ENCODE measurements at places on chromosomes 13 and 19.

DNA sequence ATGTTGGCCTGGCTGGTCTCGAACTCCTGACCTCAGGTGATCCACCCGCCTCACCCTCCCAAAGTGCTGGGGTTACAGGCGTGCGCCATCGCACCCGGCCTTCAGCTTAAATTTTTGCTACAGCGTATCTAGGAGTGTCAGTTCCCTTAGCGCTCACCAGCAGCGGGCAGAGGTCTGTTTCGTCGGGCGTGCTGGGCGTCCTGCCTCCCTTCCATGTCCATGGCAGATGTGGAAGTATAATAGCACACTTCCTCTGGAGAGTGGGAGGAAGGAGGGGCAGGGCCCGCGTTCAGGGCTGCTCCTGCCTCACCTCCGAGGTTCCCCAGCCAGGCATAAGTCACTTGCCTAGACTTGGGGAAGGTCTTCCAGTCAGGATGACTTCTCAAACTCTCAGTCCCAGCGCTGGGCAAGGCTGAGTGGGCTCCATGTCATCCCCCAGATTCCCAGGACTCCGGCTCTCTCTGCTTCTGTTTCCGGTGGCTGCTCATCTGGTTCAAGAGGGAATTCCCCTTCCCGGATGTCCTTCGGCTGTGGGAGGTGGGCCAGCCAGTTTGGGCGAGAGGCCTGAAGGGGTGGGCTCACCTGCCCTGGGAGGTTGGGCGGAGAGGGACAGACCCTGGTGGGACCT is 9.5 kb downstream of the IL4I1 start:
- no peak for DNase-seq

- no peak for DNase-seq
Observed at GRCh38 chr13:96533408-96533807, 443.5 kb downstream of the HS6ST3 start.

DNA sequence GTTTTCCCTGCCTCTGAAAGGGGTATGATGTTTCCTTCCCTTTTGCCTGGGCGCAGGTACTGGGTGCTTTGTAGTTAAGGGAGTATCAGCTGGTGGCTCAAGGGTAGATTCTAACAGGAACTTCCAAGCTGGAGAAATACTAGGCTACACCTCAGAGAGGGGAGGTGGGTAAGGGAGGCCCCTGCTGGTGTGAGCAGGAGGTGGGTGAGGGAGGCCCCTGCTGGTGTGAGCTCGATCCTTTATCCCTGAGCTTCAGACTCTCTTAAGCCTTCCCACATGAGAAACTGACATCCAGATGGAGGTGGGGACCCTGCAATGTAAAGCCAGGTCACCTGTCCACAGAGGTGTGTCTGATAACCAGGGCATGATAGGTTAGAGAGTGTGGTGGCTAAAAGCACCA is 32.1 kb downstream of the CYP2B6 start:
- DNase-seq, result no peak

DNA sequence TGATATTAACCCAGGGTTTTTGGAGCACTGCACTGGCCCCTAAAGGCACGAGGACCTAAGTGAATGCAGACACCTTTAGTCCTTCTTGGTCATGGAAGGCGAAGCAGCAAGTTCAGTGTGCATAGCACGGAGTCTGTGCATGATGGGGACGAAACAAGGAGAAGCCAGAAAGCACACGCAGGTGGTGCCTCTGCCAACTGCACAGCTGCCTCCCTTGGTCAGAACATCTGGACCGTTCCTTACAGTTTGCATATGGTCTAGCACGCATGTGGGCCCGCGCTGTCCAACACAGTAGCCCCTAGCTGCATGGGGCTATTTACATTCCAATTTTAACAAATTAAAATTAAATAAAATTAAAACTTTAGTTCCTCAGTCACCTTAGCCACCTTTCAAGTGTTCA is 44.0 kb downstream of the FLT3 start:
- DNase-seq, result no peak

- no peak for DNase-seq
Observed at GRCh38 chr13:30608364-30608763, 9.4 kb upstream of the USPL1 start.

GRCh38 chr19:55619286-55619685 is 5.1 kb downstream of the ZNF784 start:
- no peak for DNase-seq

GRCh38 chr13:46569456-46569855 is 16.5 kb downstream of the LRCH1 start:
- DNase-seq, result no peak

DNA sequence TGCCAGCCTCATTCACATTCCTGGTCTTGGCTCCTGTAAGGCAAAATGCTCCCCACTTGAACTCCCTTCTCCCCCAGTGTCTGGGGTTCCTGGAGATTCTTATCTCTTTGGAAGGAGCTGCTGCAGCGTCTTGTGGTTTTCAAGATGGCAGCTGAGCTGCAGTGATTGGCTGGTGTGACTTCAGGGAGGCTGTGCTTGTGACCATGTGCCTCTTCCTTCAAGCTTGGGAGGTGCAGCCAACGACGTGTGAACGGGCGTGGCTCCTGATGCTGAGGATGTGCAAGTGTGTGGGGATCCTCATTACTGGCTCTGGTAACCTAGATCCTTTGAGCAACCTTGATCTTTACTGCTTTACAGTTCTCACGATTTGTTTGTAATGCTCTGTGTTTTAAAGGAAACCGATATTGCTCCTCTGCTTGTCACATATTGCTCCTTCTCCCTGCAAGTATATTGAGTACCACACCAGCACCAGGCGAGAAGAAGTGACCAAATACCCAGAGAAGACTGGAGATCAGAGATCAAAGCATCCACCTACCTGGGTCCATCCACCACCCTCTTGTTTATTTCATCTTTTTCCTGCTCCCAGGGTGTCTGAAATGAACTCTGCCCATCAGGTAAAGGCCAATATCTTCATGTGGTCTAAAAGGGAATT is 208.5 kb downstream of the FGF9 start:
- DNase-seq, result no peak

DNA sequence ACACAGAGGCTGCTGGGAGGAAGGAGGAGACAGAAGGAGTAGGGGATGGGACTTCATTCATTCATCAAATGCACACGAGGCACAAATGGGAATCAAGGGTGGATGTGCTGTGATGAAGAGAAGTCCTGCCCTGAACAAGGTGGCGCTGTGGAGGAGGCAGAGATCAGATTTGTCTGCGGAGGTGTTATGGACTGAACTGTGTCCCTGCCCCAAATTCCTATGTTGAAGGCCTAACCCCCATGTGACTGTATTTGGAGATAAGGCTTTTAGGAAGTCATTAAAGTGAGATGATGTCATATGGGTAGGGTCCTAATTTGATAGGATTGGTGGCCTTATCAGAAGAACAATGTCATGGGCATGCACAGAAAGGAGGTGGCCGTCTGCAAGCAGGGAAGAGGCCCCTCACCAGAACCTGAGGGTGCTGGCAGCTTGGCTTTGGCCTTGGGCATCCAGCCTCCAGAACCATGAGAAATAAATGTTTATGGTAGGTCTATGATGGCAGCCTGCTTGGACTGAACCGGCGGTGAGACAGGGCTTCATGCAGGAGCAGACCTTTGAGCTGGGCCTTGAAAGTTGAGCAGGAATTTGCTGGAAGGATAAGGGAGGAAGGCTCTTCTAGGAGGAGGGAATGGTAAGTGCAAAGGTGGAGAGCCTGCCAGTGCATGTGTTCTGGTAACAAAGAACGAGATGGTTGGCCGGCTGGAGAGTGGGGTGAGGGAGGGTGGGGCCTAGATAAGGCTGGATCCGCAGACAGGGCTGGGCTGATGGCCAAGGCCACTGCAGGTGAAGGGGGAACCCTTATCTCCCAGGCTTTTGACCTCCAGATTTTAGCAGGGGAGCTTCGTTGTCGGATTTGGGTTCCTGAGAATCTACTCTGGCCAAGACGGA is 2.7 kb upstream of the CEBPA start:
- DNase-seq, result peak; percentile 8

DNA sequence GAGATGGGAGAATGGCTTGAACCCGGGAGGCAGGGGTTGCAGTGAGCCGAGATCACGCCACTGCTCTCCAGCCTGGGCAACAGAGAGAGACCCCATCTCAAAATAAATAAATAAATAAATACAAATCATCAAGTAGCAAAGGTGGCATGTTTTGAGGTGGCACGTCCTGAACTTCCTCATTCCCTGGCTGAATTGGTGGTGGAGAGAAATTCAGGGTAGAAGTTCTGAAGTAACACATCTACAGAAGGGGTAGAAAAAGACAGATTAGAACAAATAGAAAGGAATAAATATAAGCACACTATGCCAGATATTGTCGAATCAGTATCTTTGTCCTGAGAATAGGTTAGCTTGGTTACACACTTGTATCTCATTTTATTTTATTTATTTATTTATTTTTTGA is 6.3 kb downstream of the IFI30 start:
- no peak for DNase-seq

- no peak for DNase-seq
Observed at GRCh38 chr13:25847635-25848626, 203.9 kb downstream of the SHISA2 start.

DNA sequence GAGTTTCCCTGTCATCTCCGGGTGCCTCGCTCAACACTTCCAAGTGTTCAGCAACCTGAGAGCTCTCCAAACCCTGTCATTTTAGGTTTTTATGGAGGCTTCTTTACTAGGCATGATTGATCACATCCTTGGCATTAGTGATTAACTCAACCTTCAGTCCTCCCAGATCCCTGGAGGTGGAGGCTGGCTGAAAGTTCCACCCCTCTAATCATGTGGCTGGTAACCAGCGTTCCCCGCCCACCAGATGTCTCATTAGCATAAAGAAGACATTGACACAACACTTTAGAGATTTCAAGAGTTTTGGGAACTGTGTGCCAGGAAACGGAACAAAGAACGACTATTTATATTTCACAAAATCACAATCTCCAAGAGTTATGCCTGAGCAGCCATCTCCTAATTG is 71.1 kb upstream of the RGCC start:
- DNase-seq, result no peak

- DNase-seq, result no peak
Observed at GRCh38 chr13:98309569-98310335, 132.7 kb upstream of the RNF113B start.

DNA sequence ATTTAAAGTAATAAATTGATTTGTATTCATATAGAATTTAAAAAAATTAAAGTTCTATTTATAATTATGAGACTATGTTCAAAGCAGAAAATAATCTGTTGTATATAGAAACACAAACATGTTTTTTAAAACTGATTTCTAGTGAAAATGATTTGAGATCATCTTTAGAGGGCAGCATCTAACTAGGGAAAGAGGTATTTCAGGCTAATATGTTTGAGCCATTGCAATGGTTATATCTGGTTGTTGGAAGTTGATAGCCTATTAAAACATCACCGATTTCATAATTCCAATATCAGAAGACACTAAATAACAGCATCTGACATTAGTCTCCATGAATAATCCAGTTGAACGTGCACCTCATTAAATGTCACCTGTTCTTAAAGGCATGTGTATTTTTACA is 79.8 kb upstream of the SLITRK6 start:
- DNase-seq, result no peak

DNA sequence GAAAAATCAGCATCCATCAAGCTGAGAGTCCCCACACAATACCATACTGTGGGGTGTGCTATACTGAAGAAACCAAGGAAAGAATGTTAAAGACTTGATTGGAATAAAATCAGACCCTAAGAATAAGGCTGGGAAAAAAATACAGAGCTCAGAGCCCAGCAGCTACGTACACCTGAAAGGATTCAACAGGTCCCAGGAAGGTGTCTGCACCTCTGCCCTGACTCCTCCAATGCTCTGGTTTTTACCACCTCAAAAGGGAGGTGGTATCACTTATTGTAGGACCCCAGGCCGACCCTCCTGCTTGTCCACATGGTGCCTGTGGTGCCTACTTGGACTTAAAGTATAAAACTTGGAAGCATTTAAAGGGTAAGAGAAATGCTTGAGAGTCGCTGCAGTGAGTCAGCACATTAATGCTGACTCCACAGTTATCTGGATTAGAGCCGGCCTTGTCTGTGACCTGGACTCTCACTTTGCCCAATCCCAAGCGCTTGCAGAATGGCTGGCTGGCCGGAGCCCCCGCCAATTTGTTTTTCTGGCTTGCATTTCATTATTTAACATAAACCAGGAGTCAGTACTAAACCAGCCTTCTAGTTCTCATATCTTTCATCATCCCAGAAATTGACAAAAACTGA is 110.1 kb downstream of the FGF14 start:
- DNase-seq, result no peak

DNA sequence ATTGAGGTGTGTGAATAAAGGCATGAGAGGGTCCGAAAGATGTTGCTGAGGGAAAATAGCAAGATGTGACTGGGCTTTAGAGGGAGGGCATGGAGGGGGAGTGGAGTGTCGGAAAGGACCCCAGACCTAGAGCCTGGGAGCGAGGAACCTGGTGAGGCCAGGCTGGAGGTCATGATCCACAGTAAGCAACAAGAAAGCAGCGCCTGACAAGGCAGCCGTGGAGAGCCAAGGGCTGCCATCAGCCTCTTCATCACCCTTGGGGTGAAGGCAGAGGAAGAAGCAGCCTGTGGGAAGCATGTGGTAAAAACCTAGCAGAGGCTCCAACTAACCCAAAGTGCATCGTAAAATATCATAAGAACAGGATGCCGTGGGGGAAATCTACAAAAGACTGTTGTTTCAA is 162.8 kb upstream of the SOX1 start:
- DNase-seq, result no peak

DNA sequence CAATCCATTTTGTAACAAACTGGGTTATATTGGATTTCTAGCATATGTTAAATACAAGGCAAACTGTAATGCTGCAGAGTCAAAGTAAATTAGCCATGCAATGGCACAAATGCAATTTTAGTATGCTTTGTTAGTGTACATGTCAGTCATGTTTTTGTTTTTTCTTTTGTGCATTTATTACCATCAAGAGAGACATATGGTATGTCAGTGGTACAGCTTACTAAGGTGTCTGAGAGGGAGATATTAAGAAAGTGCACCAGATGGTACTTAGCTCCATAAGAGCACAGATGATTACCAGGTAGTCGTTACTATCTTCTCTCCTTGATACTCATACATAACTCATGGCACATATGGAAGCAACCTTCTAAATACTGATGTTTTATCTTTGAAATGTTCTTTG is 550.3 kb downstream of the GPC5 start:
- no peak for DNase-seq

DNA sequence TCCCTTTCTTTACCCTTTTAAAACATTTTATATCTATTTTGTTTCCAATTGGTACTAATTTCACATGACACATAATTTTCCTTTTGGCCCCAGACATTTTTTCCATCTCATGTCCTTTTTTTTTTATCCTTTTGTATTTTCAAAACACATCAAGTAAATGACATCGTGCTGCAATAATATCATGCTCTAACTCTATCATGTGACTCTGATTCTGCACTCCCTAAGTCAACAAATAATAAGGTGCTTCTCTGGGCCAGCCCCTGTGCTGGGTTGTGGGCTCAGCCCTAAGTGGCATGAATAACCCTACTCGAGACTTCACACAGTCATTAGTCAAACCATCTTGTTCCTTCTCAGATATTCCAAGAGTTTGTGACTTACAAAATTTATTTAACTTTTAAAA is 21.7 kb downstream of the NALCN start:
- no peak for DNase-seq

DNA sequence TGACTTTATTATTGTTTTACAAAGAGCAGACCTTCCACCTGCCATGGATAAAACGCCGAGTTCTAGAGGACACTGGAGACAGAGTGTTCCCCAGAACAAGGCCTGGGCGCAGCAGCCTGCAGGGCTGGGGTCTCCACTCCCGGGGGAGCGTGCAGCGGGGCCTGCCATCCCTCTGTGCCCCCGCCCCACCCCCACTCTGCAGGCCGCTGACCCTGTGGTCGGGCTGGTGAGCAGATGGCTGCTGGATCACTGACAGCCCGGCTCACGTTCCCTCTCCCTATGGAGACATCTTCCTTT is 8.6 kb upstream of the PTBP1 start:
- DNase-seq, result no peak

Data from Ammon's horn (tissue), 1 donor.